ENCODE measurements at places on chromosomes 4 and X.

GRCh38 chr4:183205193-183205592, 106.1 kb downstream of the WWC2 start:
- no peak for DNase-seq

GRCh38 chrX:63561425-63561824, 210.3 kb upstream of the SPIN4 start:
- peak; percentile 6 for DNase-seq

- no peak for DNase-seq
Measured at GRCh38 chr4:90081432-90082144, 45.6 kb upstream of the CCSER1 start.

- peak; percentile 41 for DNase-seq
Measured at GRCh38 chr4:74044677-74045076, 6.2 kb upstream of the CXCL3 start.
